ENCODE measurements at places on chromosomes 16 and 17.

DNA sequence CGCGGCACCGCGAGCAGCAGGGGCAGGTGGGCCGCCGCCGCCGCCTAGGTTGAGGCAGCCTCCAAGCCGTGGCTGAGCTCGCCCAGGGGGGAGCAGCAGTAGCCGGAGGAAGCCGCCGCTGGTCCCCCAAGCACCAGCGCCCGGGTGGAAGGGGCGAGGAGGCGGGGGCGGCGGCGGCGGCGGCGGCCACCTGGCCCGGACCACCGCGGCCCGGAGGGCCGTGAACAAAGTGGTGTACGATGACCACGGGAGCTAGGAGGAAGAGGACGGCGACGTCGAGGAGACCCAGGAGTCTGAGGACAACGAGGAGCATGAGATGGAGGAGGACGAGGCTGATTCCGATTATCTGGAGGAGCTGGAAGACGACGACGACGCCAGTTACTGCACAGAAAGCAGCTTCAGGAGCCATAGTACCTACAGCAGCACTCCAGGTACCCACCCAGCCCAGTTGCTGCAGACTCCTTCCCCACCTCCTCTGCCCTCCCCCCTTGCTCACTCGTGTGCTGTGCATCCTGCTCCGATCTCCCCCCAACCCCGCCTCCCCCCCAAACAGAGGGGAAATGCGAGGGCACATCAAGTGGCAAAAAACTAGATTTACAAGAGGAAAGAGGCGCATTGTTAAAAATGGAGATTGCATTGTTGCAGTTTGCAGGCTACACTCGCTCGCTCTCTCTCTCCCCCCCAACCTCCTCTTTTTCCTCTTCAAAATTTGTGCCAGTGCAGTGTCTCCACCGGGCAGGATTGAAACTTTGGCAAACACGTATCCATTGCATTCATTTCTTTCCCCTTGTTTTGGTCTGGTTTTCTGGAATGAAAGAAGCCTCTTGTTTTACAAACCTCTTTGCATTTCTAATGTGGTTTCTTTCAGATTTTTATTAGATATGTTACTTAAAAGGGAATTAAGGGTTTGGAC lies 41.8 kb upstream of the AMZ2 start:
- no peaks in the 10 kb centered on the region for H3K27me3 ChIP-seq
- DNase-seq: no peak
- H3K36me3 ChIP-seq: no peaks in the 10 kb centered on the region
- H3K4me1 ChIP-seq: peaks cover 20% of the 10 kb centered on the region

DNA sequence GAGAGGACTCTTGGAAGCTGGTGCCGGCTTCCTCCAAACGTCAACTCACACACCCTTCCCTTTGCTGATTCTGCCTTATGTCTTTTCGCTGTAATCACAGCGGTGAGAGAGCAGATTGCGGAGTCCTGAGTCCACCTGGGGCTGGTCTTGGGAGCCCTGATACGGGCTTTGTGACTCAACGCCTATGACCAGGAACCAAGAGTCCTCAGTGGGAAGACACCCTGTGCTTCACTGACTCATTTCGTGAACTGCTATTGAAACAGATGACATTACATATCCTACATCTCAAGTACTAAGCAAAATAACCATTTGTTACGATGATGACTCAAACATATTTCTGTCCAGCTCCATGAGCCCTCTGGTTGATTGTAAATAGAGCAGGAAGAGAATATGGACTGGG lies 90.7 kb upstream of the CREBBP start:
- no peak for DNase-seq
- H3K27ac ChIP-seq: no peak overlapping the region
- H3K36me3 ChIP-seq: no peaks in the 10 kb centered on the region

DNA sequence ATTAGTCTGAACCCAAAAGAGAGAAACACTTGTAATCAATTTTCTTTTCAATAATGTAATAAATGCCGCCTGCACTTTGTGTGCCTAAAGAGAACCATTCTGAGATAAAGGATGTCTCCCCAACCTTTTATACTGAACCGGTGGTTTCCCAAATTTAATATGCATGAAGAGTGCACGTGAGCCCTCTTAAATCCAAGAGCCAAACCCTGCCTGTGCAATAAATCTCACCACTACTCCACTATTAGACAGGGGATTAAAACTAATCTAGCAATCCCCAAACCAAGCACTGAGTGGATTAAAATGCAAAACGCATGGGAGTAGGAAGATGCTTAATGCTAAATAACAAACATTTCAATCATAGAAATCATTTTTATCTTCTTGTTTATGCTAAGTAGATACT lies 351.0 kb upstream of the PSMD7 start:
- H3K36me3 ChIP-seq: no peaks in the 10 kb centered on the region
- H3K4me1 ChIP-seq: peaks cover 8% of the 10 kb centered on the region
- H3K27ac ChIP-seq: no peak overlapping the region
- no peaks in the 10 kb centered on the region for H3K27me3 ChIP-seq
- H3K4me3 ChIP-seq: no peak overlapping the region

DNA sequence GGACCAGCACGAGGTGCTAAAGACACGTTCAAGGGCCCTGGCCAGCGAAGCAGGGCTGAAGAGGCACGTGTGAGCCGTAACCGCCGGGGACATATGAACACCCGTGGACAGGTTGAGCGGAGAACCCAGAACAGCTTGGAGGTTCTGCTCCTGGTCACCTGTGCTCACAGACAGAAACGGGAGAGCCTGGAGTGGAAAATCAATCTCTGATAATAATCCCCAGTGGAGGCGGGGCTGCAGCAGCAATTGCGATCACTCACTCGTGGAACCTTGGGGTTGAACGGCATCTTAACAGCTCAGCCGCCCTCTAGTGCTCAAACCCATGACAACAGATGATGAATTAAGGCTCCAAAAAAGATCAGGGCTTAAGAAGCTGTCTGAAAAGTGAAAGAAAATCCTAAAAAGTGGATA lies 25.6 kb downstream of the WIPI1 start:
- H3K27me3 ChIP-seq: no peaks in the 10 kb centered on the region
- H3K36me3 ChIP-seq: peaks cover 95% of the 10 kb centered on the region
- no peak overlapping the region for H3K4me3 ChIP-seq
- H3K27ac ChIP-seq: no peak overlapping the region
- H3K4me1 ChIP-seq: no peaks in the 10 kb centered on the region

- peaks cover 8% of the 10 kb centered on the region for H3K4me1 ChIP-seq
- no peak for DNase-seq
- H3K4me3 ChIP-seq: no peak overlapping the region
- no peak overlapping the region for H3K27ac ChIP-seq
- H3K27me3 ChIP-seq: no peaks in the 10 kb centered on the region
Observed at GRCh38 chr17:8583954-8584353, 46.6 kb downstream of the MYH10 start.
